Activated CD8-positive, alpha-beta T cell treated with anti-CD3 and anti-CD28 coated beads, Interleukin-2, amount 10 ng/mL, durations not matched to agents 7 days and 5 days (primary cell): ENCODE measurements at places on chromosomes 12 and 14. TPM values are rescaled to one million over a fixed set of nuclear protein-coding genes. Genes with fewer than 3 reads are reported as not detected.

DNA sequence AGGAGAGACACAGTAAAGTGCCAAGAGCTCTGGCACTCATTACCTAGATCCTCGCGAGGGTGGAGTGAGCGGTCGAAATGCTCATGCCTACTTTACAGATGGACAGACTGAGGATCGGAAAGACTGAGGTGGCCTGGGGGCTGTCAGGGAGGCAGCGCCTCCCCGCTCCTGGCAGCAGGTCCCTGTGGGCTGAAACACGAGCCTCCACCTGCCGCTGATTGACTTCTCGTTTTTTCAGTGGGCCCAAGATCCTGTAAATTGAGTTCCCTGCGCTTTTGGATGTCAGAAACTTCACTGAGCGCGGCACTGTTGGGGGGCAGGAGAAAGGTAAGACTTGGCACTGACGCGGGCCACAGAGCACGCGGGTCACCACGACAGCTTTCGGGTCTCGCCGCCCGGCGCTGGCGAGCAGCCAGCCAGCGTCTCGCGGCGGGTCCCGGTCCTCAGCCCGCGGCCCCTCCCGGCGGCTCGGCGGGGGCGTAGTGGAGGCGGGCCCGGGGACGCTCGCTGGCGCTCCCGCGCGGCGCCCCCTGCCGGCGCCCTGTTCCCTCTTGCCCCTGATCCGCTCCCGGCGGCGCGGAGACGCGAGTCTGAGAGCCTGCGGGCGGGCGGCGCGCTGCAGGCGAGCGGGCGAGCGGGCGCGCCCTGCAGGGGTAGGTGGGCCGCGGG lies 552 bp upstream of the SCN8A start:
- H3K27ac ChIP-seq: peak overlapping the region; percentile 1
- H3K27me3 ChIP-seq: peaks cover 54% of the 10 kb centered on the region
- H3K4me3 ChIP-seq: peak overlapping the region; percentile 77
- no peaks in the 10 kb centered on the region for H3K36me3 ChIP-seq
- H3K4me1 ChIP-seq: peaks cover 22% of the 10 kb centered on the region

TCL1B gene
- total RNA-seq: not detected

GRCh38 chr14:53902307-53902706 lies 54.3 kb downstream of the BMP4 start:
- no peak overlapping the region for H3K4me3 ChIP-seq
- no peaks in the 10 kb centered on the region for H3K4me1 ChIP-seq
- no peaks in the 10 kb centered on the region for H3K36me3 ChIP-seq
- no peaks in the 10 kb centered on the region for H3K27me3 ChIP-seq
- no peak for DNase-seq
- no peak overlapping the region for H3K27ac ChIP-seq

DNA sequence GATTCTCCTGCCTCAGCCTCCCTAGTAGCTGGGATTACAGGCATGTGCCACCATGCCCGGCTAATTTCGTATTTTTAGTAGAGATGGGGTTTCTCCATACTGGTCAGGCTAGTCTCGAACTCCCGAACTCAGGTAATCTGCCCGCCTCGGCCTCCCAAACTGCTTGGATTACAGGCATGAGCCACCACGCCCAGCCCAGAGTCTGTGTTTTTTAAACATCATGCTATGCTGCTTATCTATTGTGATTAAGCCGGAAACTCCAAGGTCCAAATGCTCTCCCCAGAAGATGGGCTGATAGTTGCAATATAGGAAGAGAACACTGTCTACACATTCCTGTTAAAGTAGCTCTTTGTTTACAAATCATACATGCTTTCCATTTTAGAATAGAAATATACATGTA lies 30.5 kb upstream of the MAX start:
- H3K4me3 ChIP-seq: no peak overlapping the region
- H3K4me1 ChIP-seq: peaks cover 5% of the 10 kb centered on the region
- no peak overlapping the region for H3K27ac ChIP-seq

DNA sequence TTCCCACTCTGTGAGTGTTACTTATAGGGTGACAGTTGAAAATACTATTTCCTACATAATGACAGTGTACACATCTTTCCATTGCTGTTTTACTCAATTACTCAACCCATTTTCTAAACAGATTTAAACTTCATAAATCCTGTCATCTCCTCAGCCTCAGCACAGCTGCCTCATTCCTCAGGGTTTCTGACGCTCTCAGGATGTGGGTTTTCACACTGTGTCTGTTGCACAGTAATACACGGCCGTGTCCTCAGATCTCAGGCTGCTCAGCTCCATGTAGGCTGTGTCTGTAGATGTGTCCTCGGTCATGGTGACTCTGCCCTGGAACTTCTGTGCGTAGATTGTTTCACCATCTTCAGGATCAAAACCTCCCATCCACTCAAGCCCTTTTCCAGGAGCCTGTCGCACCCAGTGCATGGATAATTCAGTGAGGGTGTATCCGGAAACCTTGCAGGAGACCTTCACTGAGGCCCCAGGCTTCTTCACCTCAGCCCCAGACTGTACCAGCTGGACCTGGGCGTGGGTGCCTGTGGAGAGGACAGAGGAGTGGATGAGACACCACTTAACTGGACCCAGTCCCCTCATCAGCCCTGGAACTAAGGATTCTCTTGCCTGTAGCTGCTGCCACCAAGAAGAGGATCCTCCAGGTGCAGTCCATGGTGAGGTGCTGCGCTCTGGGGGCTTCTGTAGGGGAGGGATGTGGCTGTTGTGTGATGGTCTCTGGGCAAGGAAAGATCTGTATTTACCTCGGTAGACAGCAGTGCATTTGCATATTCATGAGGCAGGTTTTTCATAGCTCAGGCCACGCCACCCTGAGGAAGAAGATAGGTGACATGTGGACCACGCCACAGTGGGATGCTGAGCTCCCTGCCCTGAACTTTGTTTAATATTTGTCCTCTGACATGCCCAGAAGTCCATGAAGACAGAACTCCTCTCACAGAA lies 750.2 kb downstream of the TMEM121 start:
- H3K36me3 ChIP-seq: no peaks in the 10 kb centered on the region
- DNase-seq: peak; percentile 39
- peaks cover 20% of the 10 kb centered on the region for H3K27me3 ChIP-seq
- no peak overlapping the region for H3K4me3 ChIP-seq
- H3K4me1 ChIP-seq: peaks cover 19% of the 10 kb centered on the region

DNA sequence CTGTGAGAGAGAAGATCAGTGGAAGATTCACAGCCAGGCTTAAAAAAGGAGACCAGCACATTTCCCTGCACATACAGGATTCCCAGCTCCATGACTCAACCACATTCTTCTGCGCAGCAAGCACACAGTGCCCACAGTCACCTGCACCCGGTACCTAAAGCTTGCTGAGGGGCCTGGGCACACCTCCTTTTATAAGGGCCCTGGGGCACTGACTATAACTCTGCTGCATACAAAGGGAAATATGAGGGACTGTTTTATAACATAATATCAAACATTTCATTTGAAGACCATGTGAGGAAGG lies 322.9 kb downstream of the DAD1 start:
- no peaks in the 10 kb centered on the region for H3K27me3 ChIP-seq
- H3K4me1 ChIP-seq: peaks cover 6% of the 10 kb centered on the region
- no peaks in the 10 kb centered on the region for H3K36me3 ChIP-seq

REM2 gene
- total RNA-seq: 0.61 TPM
